ENCODE measurements at places on chromosomes 4 and X.

DNA sequence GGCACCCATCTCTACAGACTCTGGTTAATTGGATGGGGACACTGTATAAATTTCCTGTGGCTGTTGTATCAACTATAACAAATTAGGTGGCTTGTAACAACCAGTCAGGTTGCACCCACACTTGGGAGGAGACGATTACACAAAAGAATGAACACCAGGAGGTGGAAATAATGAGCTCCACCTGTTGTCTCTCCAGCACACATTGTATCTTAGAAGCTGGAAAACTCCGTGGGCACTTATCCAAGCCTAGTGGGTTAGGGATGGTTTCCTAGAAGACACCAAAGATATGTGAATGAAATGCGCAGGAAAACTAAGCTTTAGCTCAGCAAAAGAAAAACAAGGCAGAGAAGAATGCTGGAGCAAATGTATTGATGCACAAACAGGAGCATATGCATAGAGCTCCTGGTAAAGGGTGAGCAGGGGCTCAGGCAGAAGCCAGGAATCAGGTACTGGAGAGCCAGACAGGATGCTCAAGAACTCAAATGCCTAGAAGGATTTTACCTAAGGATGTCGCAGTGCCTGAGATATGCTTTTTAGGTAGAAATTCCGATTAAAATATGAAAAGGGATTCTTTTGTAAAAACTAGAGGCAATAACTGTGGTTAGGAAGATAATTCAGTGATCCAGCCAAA, 111.7 kb downstream of the GALNTL6 start:
- DNase-seq = no peak

- DNase-seq = no peak
Measured at GRCh38 chr4:80016506-80016905, 56.5 kb downstream of the ANTXR2 start.

GRCh38 chr4:128727658-128728057, 81.8 kb upstream of the JADE1 start:
- no peak for DNase-seq

DNA sequence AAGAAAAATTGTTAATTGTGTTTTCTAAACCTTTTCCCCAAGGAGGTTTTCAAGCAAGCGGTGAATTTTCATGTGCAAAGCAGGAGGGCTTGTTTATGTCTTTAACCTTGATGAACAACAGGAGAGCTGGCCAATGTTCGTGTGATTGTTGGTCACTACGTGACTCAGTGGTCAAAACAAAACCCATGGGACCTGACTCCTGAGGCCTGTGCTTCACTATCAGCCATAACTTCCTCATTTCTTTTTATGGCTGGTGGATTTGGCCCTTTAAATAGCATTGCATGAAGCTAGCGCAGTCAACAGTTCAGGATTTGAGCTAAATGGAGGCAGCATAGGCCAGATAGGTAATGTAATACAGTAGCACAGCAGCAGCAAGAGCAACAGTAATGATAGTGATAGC, 80.5 kb downstream of the MID1IP1 start:
- no peak for DNase-seq

DNA sequence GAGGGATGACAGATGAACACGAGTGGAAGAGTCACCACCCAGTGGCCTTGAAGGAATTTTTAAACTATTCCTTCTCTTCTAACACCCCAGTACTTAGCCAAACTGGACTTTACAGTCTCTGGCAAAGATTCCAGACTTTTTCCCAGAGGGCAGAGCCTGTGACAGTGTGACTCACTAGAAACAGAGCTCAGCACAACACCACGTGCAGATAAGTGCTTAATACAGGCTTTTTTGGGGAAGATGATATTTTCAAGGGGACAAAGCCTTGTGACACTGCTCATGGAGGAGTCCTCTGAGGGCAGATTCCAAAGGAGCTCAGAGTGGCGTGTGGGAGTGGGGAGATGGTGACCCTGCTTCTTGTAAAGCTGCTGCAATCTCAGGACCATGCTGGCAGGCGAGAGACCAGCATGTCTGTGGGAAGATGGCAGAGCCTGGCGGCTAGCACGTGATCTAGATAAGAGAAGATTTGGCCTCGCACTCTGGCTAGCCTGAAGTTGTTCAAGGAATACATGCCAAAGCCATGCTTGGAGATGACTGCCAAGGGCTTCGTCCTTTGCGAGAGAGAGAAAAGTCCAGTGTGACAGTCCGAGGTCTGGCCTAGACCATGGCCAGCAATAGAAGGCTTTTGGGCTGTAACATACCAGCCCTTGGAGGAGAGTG, 2.4 kb downstream of the RAB33A start:
- peak; percentile 58 for DNase-seq

- DNase-seq = no peak
Measured at GRCh38 chrX:11757397-11757718, 679 bp upstream of the MSL3 start.

DNA sequence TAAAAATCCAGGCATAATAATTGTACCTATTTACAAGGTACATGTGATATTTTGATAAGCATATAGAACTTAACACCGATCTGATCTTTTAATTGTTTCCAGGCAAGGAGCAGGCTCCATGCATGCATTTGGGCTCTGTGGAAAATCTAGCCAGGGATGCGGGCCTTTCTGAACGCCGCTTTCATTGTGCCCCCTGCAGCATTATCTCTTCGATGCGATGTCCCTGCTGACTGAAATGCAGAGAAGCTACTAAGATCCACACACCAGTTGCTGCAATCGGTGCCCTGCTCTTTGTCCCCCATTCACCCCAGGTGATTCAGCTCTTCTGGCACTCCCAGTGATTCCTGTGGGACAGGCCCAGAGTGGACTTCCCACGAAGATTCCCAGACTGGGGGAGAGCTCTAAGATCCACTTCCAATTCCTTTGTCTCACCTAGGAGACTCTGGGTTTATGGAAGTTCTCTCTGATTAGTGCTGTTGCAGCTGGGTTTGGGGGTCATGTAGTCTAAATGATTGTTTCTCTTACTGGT, 254.3 kb upstream of the AGA start:
- DNase-seq = peak; percentile 29

DNA sequence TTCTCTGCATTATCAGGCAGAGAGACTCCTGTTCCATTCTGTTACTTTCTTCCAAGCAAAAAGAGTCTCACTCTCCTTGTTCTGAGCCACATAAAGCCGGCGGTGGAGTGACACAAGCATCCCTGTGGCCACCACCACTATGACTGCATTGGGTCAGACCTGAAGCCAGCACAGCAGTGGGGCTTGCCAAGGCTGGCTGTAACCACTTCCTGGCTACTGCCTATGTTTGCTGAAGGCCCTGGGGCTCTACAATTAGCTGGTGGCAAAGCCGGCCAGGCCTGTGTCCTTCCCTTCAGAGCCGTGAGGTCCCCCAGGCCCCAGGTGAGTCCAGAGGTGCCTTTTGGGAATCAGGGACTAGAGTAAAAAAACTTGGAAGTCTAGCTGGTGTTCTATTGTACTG, 31.8 kb downstream of the PLAC8 start:
- peak; percentile 5 for DNase-seq

- DNase-seq = peak; percentile 41
Measured at GRCh38 chrX:13464599-13465275, 104.7 kb upstream of the EGFL6 start.

DNA sequence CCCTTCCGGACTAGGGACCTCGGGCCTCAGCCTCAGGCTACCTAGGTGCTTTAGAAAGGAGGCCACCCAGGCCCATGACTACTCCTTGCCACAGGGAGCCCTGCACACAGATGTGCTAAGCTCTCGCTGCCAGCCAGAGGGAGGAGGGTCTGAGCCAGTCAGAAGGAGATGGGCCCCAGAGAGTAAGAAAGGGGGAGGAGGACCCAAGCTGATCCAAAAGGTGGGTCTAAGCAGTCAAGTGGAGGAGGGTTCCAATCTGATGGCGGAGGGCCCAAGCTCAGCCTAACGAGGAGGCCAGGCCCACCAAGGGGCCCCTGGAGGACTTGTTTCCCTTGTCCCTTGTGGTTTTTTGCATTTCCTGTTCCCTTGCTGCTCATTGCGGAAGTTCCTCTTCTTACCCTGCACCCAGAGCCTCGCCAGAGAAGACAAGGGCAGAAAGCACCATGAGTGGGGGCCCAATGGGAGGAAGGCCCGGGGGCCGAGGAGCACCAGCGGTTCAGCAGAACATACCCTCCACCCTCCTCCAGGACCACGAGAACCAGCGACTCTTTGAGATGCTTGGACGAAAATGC, at the start of gene WAS:
WAS (plus strand) TSS at position 389 of the 572 bp plus-strand sequence; CDS start at position 444, 55 bp downstream.
- DNase-seq = no peak

- DNase-seq = peak; percentile 10
Measured at GRCh38 chrX:44344687-44345086, 1.2 kb upstream of the EFHC2 start.

DNA sequence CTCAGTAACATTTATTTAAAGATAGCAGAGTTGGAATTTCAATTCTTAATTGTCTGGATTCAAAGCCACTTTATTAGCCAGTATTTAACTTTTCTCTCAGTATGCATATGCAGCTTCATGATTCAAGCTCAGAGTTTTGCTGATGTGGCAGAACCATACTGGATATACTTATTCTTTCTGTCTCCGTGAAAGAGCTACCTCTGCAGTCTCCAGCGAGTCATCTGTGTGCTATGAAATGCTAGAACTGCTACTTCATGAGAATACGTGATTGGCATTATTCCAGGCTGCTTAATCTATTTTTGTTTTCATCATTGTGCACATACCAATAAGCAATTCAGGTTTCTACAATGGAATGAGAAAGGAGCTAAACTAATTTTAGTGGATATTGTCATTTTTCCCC, 743.7 kb downstream of the C4orf33 start:
- no peak for DNase-seq

- DNase-seq = peak; percentile 71
Measured at GRCh38 chr4:98657531-98658286, 702 bp downstream of the TSPAN5 start.

DNA sequence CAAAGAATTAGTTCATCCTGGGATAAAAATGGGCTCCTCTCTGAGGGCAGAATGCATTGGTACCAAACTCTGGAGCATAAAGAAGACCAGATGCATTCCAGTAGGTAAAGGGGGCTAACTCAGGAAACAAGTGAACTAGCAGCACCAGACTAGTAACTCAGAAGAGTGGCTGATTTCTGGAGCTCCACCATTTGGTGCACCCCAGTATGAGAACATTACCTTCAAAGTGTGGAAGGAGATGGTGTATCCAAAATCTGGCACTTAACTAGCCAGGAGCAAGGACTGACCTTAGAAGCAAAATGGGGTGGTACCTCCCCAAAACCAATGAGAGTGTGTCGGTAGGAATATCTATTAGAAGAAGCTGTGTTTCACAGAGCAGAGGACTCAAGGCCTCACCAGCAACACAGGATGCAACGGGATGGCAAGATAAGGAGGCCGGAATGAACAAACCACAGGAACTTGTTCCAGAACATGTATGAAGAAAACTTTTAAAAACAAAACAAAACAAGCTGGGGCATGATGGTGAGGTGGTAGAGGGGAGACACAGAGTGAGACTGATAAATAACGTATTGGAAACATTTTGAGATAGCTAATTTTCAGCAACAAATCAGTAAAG, 142.3 kb downstream of the INPP4B start:
- DNase-seq = no peak

DNA sequence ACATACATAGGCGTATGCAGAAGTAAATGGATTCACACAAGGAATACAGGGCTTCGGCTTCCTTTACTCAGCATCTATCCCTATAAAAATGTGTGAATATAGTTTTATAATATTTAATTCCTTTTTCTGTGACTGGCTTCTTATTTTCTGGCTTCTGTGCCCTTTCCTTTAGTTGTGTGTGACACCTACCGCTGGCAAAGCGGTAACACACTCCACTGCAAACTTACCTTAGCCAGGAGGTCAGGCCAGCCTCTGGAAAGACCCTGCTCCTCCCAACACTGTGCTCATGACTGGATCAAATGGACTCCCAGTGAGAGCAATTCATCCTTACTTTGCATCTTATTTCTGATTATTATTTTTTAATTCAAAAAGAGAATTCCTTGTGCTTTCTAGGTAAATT, 244.2 kb downstream of the ANK2 start:
- DNase-seq = peak; percentile 44

- peak; percentile 36 for DNase-seq
Measured at GRCh38 chr4:52842792-52843191, 19.3 kb upstream of the RASL11B start.

DNA sequence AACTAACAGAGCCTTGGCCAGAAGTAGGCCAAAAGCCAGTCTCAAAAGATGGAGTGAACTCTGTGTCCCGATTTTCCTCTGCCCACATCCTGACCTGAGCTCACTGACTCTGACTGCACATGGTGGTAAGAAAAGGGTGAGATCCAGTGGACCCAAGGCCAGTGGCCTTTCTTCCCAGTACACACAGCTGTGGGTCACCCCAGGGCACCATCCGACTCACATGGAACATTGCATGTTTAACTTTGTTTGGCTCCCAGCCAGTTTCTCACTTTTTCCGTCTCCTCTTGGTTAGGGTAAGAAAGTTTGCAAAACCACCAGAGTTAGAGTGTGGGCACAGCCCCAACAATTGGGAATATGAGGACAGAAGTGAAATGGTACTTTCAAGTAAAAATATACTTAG, 69.8 kb downstream of the GAB1 start:
- DNase-seq = no peak

GRCh38 chrX:23699636-23700194, 32.4 kb downstream of the PRDX4 start:
- DNase-seq = peak; percentile 60

DNA sequence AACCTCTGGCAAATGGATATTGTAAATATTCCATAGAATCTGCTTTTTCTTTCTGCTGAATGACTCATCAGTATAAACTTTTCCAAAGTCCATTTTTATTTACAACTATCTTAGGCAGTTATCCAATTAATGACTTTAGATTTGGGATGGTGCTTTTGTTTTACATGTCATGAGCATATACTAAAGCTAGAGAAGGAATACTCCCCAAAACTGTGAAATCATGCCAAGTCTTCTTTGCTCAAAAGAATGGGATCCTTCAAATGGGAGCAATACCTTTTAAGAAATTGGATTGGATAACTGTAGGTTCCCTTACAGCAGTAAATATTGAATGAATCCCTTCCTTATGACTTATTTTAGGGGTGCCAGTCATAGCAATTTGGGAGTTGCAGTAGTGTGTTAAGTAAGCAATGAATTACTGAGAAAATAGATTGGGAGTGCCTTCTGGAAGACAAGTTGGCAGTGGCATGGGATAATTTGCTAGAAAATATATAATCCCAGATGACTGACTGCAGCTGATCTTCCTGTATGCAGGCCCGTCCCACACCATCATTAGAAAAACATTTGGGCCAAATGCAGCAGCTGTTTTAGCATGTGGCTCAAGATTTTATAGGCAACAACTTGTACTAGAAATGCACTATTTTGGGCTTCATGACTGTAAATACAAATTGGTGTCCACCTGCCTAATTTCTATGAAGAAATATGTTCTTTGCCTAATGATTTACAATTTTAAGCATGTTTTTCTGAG, 2.8 kb downstream of the TMPRSS11D start:
- DNase-seq = no peak
